ENCODE measurements at places on chromosomes 16 and 17.

- DNase-seq, result no peak
These were observed 3.8 kb downstream of the SNX29 start for GRCh38 chr16:11980136-11980844.

DNA sequence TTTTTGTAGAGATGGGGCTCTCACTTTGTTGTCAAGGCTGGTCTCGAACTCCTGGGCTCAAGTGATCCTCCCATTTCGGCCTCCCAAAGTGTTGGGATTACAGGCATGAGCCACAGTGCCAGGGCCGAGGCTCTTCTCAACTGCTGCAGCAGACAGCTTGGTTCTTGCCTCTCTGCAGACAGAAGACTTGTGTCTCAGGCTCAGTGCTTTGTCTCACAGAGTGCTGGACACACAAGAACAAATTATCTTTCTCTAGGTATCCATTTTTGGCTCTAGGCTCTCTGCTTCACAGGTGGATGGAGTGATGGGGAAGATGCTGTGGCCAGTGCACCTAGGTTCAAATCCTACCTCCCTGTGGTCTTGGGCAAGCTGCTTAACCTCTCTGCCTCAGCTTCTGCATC is 80.8 kb upstream of the RNU2-1 start:
- DNase-seq, result no peak

GRCh38 chr17:81179861-81180260 is 13.8 kb upstream of the AATK start:
- no peak for DNase-seq

DNA sequence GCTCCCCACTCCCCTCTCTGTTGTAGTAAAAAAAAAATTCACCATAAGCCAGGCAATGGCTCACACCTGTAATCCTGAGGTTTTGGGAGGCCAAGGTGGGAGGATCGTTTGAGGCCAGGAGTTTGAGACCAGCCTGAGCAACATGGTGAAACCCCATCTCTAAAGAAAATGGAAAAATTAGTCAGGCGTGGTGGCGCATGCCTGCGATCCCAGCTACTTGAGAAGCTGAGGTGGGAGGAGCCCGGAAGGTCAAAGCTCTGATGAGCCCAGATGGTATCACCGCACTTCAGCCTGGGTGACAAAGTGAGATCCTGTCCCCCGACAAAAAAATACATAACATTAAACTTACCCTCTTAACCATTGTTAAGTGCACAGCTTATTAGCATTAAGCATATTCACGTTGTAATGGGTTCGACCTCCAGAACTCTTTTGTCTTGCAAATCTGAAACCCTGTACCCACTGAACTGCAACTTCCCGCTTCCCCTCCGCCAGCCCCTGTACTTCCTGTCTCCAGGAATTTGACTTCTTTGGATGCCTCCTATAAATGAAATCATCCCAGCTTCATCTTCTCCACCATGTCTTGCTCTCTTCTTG is 66.8 kb downstream of the CRISPLD2 start:
- DNase-seq, result no peak

GRCh38 chr16:66563574-66564334 is 2.5 kb upstream of the CMTM1 start:
- no peak for DNase-seq

GRCh38 chr16:86566966-86567700 is 504 bp downstream of the FOXC2 start:
- DNase-seq, result no peak

- no peak for DNase-seq
These were observed 29.4 kb downstream of the TANC2 start for GRCh38 chr17:62995377-62995885.

GRCh38 chr17:9195961-9196670 is 174.8 kb downstream of the NTN1 start:
- DNase-seq, result no peak

- no peak for DNase-seq
These were observed 277.0 kb downstream of the IRX3 start for GRCh38 chr16:54009464-54010176.

DNA sequence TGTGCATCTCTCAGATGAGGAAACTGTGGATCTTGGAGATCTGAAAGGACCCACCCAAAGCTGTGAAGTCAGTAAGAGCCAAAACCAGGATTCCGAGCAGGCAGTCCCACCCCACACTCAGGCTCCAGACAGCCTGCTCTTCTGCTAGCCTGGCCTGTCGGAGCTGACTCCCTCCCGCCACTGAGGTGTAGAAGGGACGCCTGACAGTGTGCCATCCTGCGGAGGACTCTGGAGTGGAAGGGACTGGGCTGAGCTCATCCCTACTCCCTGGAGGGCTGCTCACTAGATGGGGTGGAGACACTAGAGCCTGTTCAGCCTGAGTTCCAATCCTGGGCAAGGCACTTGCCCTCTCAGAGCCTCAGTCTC is 36.0 kb downstream of the WFDC1 start:
- DNase-seq, result no peak

DNA sequence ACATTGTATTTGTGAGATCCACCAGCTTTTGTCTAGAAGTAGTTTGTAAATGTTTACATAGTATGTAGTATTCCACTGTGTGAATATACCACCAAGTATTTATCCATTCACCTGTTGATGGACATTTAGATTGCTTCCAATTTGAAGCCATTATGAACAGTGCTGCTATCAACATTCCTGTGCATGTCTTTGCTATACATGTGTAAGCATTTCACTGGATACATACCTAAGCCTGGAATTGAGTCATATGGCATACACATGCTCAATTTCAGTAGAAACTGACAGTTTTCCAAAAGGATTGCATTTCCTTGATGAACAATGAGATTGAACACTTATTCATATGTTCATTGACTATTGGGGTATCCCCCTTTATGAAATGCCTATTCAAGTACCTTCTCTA is 540.6 kb upstream of the SOX9 start:
- no peak for DNase-seq

- DNase-seq, result no peak
These were observed 81.8 kb downstream of the SPACA3 start for GRCh38 chr17:33073416-33073815.

DNA sequence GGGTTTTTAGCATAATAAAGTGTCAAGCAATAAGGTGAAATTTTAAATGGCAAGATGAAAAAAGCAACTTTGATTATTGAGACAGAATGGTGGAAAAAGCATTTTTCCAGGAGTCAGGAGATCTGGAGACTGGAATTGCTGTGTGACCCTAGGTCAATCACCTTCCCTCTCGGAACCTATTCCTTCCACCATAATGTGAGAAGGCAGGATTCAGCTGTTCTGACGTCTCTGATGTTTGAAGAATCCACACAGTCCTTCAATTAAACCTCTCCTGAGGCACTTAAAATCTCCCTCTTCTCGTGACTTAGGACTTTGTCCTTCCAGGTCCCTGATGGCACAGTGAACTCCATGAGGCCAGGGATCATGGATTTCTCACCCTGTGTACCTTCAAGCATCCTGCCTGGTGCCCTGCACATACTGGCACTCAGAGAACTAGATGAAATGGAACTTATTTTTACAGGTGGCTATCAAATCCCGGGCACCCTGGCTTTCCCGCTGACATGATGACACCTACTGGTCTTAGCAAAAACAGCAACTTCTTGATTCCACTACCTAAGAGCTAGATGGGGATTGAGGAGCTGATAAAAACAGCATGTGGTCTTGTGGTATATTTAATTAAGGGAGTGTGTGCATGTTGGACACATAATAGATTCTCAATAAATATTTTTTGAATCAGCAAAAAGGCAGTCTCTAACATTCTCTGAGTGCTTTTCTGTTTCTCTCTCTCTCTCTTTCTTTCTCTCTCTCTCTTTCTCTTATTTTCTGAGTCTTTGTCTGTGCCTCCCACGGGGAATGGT is 2.3 kb upstream of the CCDC182 start:
- peak; percentile 24 for DNase-seq

- DNase-seq, result no peak
These were observed 9.6 kb upstream of the N4BP1 start for GRCh38 chr16:48619547-48619946.

DNA sequence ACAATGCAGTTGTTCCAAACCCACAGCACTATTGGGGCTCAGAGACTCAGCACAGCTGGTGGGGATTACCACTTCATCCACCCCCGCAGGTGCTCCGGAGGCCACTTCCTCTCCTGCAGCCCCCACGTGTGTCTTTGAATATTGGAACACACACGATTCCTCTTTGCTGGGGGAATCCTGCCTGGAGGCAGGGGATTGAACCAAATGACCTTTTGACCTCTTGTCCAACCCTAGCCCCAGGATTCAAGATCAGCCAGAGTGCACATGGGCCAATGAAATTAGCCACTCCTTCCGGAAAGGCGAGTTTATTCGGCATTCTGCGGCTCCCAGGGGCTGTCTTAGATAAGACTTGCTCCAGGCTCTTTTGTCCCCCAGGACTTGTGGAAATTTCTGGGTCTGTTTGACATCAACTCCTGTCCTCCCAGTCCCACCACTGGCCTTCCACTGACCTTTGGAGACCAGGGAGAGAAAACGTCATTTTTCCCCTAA is 350.2 kb downstream of the FOXL1 start:
- DNase-seq, result no peak

GRCh38 chr16:2032285-2033056 is 5.8 kb downstream of the NHERF2 start:
- no peak for DNase-seq

DNA sequence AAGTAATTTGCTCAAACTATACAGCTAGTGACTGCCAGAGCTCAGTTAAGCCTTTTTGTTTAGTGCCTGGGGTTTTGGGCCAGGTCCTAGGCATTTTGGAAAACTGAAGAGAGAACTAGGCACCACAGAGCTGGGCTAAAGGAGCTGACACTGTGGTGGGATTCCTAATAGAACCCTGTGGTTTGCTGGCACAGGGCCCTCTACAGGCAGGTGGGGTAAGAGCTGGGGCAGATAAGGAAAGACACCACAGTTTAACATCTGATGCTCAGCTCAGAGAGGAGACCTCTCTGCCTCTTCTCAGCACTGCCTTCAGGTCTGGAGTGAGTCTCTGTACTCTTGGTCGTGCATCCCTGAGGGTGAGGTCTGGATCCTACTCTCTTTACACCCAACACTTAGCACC is 121.2 kb downstream of the SNX11 start:
- no peak for DNase-seq

- DNase-seq, result no peak
These were observed 16.3 kb upstream of the DPEP1 start for GRCh38 chr16:89596957-89597649.

GRCh38 chr16:67438824-67439393 is 8.0 kb downstream of the HSD11B2 start:
- DNase-seq, result no peak

All from AG04449 (cell line).